Naive thymus-derived CD4-positive, alpha-beta T cell (primary cell): ENCODE measurements at places on chromosomes 3 and 15.
A peak's percentile ranks its signal among the peaks of the same experiment; 100 is the strongest.

- H3K4me1 ChIP-seq: no peaks in the 10 kb centered on the region
- no peak overlapping the region for H3K27ac ChIP-seq
- DNase-seq: no peak
- H3K27me3 ChIP-seq: no peaks in the 10 kb centered on the region
- no peaks in the 10 kb centered on the region for H3K36me3 ChIP-seq
These were observed 221.3 kb upstream of the GAP43 start for GRCh38 chr3:115401851-115402501.

DNA sequence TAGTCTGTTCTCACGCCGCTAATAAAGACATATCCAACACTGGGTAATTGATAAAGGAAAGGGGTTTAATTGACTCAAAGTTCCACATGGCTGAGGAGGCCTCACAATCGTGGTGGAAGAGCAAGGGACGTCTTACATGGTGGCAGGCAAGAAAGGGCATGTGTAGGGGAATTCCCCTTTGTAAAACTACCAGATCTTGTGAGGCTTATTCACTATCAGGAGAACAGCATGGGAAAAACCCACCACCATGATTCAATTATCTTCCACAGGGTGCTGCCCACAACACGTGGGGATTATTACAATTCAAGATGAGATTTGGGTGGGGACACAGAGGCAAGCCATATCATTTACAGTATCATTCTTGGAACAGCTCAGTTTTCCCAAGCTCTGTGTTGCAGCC lies 268.0 kb downstream of the SUCLG2 start:
- no peak for DNase-seq
- H3K36me3 ChIP-seq: no peaks in the 10 kb centered on the region

- H3K27ac ChIP-seq: no peak overlapping the region
- no peak for DNase-seq
- H3K4me1 ChIP-seq: no peaks in the 10 kb centered on the region
- H3K4me3 ChIP-seq: no peak overlapping the region
- no peaks in the 10 kb centered on the region for H3K27me3 ChIP-seq
These were observed 5.9 kb downstream of the MESP2 start for GRCh38 chr15:89781891-89782618.

GRCh38 chr3:10935846-10936631 lies 56.5 kb upstream of the SLC6A1 start:
- H3K36me3 ChIP-seq: no peaks in the 10 kb centered on the region
- no peak overlapping the region for H3K27ac ChIP-seq
- DNase-seq: no peak
- H3K27me3 ChIP-seq: no peaks in the 10 kb centered on the region
- H3K4me3 ChIP-seq: no peak overlapping the region

- no peaks in the 10 kb centered on the region for H3K27me3 ChIP-seq
- no peaks in the 10 kb centered on the region for H3K36me3 ChIP-seq
- no peak overlapping the region for H3K27ac ChIP-seq
- DNase-seq: no peak
- no peaks in the 10 kb centered on the region for H3K4me1 ChIP-seq
These were observed 164.6 kb downstream of the DPH6 start for GRCh38 chr15:35381328-35381727.

GRCh38 chr3:112127522-112128494 lies 5.2 kb downstream of the GCSAM start:
- H3K4me1 ChIP-seq: peaks cover 32% of the 10 kb centered on the region
- H3K4me3 ChIP-seq: peak overlapping the region; percentile 44
- peak overlapping the region; percentile 82 for H3K27ac ChIP-seq
- H3K36me3 ChIP-seq: no peaks in the 10 kb centered on the region

GRCh38 chr3:36681867-36682266 lies 82.5 kb downstream of the DCLK3 start:
- no peaks in the 10 kb centered on the region for H3K36me3 ChIP-seq
- DNase-seq: no peak
- no peak overlapping the region for H3K27ac ChIP-seq
- H3K4me1 ChIP-seq: no peaks in the 10 kb centered on the region
- H3K4me3 ChIP-seq: no peak overlapping the region

- no peak for DNase-seq
- no peaks in the 10 kb centered on the region for H3K27me3 ChIP-seq
- no peaks in the 10 kb centered on the region for H3K4me1 ChIP-seq
- H3K4me3 ChIP-seq: no peak overlapping the region
These were observed 65.1 kb downstream of the CD200R1L start for GRCh38 chr3:112781599-112781998.

DNA sequence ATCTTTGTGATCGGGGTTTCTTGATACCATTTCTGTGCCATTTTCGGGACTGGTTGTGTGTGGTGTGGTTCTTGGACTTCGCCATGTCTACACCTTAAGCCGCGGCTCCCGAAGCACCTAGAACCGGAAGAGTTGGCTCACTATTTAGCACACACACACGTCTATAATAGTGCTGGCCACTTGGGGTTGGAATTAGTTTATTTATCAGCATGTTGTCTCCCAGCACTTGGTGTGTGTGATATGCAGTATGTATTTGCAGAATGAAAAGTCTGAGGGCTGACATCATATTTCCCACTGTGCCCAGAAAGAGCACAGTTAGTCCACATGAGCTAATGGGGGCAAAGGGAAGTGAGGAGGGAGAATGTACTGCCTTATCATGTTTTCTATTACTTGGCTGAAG lies 23.6 kb downstream of the MLH1 start:
- no peaks in the 10 kb centered on the region for H3K4me1 ChIP-seq
- peaks cover 19% of the 10 kb centered on the region for H3K36me3 ChIP-seq
- H3K27ac ChIP-seq: no peak overlapping the region

DNA sequence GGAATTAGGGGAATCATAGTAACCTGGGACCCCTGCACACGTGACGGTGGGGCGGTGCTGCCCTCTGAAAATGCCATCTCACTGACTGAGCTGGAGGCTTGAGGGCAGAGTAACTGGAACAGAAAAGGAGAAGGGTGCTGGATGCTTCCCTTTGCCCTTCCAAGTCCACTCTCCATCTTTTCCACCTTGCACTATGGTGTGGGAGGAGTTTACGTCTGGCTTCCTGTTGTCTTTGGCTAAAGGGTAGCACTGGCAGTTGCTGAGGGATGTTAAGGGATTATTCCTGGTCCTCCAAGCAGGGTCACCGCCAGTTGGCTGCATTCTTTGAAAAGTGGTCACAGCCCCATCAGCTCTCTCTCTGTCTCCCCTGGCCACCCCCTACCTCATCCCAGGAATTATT lies 129.4 kb upstream of the SNTN start:
- H3K27ac ChIP-seq: no peak overlapping the region
- DNase-seq: no peak
- no peaks in the 10 kb centered on the region for H3K27me3 ChIP-seq
- H3K36me3 ChIP-seq: no peaks in the 10 kb centered on the region
- H3K4me3 ChIP-seq: no peak overlapping the region

DNA sequence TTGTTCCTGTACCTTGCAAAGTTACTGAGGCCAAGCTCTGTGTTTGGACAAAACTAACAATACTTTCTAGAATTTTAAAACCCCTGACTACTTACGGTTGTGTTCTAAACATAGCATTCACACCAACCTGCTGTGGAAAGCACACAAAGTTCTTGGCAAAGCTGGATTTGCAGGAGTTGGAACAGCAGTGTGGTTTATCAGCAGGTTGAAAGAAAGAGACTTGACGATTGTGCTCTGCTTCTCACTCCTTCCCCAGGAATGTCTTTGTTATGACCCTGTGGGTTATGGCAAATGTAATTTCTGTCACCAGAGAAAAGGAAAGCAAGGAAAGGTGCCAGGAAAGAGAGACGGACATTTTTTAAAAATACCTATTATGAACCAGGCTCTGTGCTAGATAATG lies 165.5 kb upstream of the TGFBR2 start:
- no peaks in the 10 kb centered on the region for H3K4me1 ChIP-seq
- no peak overlapping the region for H3K4me3 ChIP-seq
- no peak for DNase-seq

DNA sequence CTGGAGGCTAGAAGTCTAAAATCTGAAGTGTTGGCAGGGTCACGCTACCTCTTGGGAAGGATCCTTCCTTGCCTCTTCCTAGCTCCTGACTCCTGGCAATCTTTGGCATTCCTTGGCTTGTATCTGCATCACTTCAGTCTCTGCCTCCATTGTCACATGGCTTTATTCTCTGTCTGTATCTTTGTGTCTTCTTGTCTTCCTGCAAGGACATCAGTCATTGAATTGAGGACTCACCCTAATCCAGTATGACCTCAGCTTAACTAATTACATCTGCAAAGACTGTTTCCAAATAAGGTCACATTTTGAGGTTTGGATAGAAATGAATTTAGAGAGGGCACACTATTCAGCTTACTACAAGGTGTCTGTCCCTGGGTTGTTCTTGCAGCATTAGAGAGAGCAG lies 31.1 kb upstream of the UTS2B start:
- H3K27ac ChIP-seq: no peak overlapping the region
- H3K36me3 ChIP-seq: no peaks in the 10 kb centered on the region
- H3K27me3 ChIP-seq: no peaks in the 10 kb centered on the region
- DNase-seq: no peak
- no peak overlapping the region for H3K4me3 ChIP-seq
- no peaks in the 10 kb centered on the region for H3K4me1 ChIP-seq

GRCh38 chr15:61151791-61152190 lies 77.3 kb downstream of the RORA start:
- DNase-seq: no peak
- no peaks in the 10 kb centered on the region for H3K36me3 ChIP-seq
- no peaks in the 10 kb centered on the region for H3K27me3 ChIP-seq

DNA sequence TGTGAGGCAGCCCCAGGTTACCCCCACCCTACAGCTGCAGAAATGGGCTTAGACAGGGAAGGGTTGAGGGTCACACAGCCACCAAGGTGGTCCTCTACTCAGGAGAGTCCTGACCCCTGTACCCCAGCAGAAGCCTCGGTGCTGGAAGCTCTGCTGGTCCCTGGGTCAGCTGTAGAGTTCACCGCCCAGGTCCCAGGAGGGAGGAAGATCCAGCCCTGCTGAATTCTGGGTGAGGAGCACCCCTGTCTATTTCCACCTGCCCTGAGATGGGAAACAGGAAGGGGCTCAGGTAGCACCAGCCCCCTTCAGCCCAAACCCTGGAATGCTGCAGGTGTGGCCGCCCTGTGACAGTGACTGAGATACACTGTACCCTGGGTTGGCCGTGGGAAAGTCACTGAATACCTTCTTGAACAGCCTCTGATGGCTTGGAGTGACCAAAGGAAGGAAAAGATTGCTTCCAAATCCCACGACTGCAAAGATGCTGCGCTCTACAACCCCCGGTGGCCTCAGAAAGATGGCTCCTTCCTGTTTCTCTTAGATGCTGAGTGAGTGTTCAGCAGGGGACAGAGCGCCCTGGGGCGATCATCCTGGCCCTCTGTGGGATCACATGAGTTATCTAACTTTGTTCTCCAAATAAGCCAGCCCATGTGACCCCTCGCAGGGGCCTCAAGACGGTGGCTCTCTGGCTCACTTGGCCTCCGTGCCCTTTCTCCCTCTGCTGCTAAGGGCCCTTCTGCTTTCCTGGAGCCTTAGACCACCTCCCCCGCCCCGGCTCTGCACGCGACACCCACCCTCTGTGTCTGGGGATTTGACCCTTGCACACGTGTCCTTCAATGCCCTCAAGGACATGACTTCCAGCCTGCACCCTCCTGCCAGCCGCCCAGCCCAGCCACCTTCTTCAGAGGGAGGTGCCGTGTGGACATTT lies 141.9 kb downstream of the NSMCE3 start:
- H3K4me3 ChIP-seq: no peak overlapping the region
- no peak for DNase-seq
- no peaks in the 10 kb centered on the region for H3K27me3 ChIP-seq
- no peaks in the 10 kb centered on the region for H3K36me3 ChIP-seq

GRCh38 chr15:69953051-69953450 lies 144.7 kb downstream of the TLE3 start:
- no peak overlapping the region for H3K4me3 ChIP-seq
- no peaks in the 10 kb centered on the region for H3K4me1 ChIP-seq
- H3K27me3 ChIP-seq: no peaks in the 10 kb centered on the region
- H3K36me3 ChIP-seq: no peaks in the 10 kb centered on the region

DNA sequence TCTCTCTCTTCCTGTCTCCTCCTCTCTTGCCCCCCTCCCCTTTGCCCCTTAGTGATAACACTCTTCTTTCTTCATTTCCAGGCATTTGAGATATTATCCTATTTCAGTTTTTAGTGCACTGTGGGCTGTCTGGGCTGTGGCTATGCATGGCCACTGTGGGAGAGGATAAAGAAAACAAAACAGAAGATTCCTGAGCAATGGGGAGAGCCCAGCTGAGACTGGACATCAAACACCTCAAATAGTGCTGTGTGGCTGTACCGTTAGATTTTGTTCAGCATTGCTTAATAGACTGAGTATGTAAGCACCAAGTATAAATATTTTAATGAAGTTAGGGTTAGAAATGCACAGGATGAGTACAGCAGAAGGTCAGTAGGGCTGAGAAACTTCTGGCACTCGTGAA lies 7.9 kb upstream of the GBE1 start:
- H3K27ac ChIP-seq: no peak overlapping the region
- no peak overlapping the region for H3K4me3 ChIP-seq
- H3K4me1 ChIP-seq: no peaks in the 10 kb centered on the region
- no peaks in the 10 kb centered on the region for H3K27me3 ChIP-seq
- H3K36me3 ChIP-seq: no peaks in the 10 kb centered on the region
- DNase-seq: no peak

GRCh38 chr3:172192830-172193415 lies 153.5 kb downstream of the FNDC3B start:
- H3K27ac ChIP-seq: no peak overlapping the region
- no peaks in the 10 kb centered on the region for H3K4me1 ChIP-seq
- H3K4me3 ChIP-seq: no peak overlapping the region
- H3K27me3 ChIP-seq: no peaks in the 10 kb centered on the region
- H3K36me3 ChIP-seq: no peaks in the 10 kb centered on the region

GRCh38 chr3:10395671-10396070 lies 74.8 kb upstream of the SEC13 start:
- peaks cover 28% of the 10 kb centered on the region for H3K4me1 ChIP-seq
- H3K27ac ChIP-seq: no peak overlapping the region
- peak; percentile 47 for DNase-seq

GRCh38 chr3:65659396-65659795 lies 379.3 kb downstream of the MAGI1 start:
- no peaks in the 10 kb centered on the region for H3K36me3 ChIP-seq
- no peaks in the 10 kb centered on the region for H3K27me3 ChIP-seq
- H3K4me1 ChIP-seq: no peaks in the 10 kb centered on the region

DNA sequence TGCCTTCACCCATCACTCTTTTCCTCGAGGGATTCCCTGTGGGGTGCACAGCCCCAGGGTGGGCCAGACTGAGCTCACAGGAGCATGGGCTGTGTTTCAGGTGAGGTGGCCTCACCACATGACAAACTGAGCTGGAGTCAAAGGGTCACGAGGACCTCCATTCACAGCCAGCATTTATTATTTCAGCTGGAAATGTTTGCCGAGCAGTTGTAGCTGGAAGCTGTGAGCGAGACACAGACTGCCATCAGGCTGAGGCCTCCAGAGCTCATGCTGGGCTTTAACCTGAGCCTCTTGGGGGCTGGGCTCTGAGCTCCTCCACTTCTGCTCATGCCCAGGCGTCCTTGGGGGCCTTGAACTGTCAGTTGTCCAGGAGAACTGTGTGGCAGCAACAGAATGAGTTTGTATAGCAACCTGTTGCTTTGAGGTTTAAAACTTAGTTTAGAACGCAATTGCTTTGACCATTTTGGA lies 57.5 kb downstream of the FLNB start:
- no peaks in the 10 kb centered on the region for H3K4me1 ChIP-seq
- no peaks in the 10 kb centered on the region for H3K27me3 ChIP-seq
- no peak for DNase-seq

- H3K4me1 ChIP-seq: no peaks in the 10 kb centered on the region
- no peak overlapping the region for H3K27ac ChIP-seq
- DNase-seq: no peak
- H3K36me3 ChIP-seq: no peaks in the 10 kb centered on the region
These were observed 255.6 kb downstream of the MAGI1 start for GRCh38 chr3:65783117-65783516.

GRCh38 chr3:167626490-167626889 lies 27.3 kb downstream of the WDR49 start:
- no peaks in the 10 kb centered on the region for H3K36me3 ChIP-seq
- no peaks in the 10 kb centered on the region for H3K4me1 ChIP-seq
- H3K4me3 ChIP-seq: no peak overlapping the region
- no peaks in the 10 kb centered on the region for H3K27me3 ChIP-seq
